ENCODE measurements at places on chromosomes 12 and 14. TPM values are rescaled to one million over a fixed set of nuclear protein-coding genes. Genes with fewer than 3 reads are reported as not detected.

The SLC7A8 gene
- polyA plus RNA-seq: not detected

The COCH gene
- polyA plus RNA-seq: 3.7 TPM

The SIRT4 gene
- 0.48 TPM for polyA plus RNA-seq

The ANG gene
- polyA plus RNA-seq: 1.9 TPM

The KRT6B gene
- not detected for polyA plus RNA-seq

The CFAP54 gene
- polyA plus RNA-seq: 1.0 TPM

The PTPN6 gene
- polyA plus RNA-seq: 364 TPM

The SLC10A1 gene
- polyA plus RNA-seq: 0.15 TPM

The NTS gene
- polyA plus RNA-seq: not detected

The LRRC43 gene
- polyA plus RNA-seq: not detected

The C1S gene
- polyA plus RNA-seq: 0.21 TPM

The SERPINA12 gene
- not detected for polyA plus RNA-seq

GRCh38 chr12:43069768-43070221 is 480.2 kb upstream of the PRICKLE1 start:
- DNase-seq: peak; percentile 3

DNA sequence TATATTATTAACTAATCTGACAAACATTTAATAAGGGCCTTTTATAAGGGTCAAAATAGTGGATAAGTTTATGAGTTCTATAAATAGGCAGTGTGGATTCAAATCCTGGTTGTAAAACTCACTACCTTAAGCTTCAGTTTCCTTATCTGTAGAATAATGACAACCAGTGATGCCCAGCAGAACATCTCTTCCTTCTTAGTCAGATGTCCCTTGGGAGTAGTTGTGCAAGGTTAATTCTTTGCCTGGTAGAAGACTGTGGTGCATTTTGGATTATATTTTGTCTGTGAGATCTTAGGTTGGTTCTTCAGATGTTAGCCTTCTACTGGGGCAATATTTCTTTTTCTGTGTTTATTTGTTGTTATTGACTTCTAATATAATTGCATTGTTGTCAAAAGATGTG is 59.5 kb downstream of the ARID2 start:
- DNase-seq: no peak

DNA sequence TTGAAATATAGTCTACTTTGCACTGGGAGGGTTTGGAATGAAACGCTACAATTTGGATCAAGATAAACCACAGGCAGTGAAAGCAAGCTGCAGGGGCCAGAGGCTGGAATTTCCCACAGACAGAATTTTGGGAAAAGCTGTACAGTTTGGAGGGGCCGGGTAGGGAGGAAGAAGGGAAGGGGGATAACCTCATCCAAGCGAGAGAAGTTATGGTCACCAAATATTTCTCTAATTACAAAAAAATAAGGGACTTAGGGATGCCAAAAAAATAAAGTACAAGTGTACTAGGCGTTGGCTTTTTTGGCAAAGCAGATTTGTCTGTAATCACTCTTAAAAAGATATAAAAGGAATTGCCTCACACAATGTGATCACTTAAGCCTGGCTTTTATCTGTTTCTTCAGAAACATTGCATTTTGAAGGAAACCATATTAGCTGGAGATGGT is 31.2 kb upstream of the ADGRD1 start:
- DNase-seq: no peak

GRCh38 chr12:116532986-116533342 is 26.2 kb upstream of the MAP1LC3B2 start:
- DNase-seq: no peak

DNA sequence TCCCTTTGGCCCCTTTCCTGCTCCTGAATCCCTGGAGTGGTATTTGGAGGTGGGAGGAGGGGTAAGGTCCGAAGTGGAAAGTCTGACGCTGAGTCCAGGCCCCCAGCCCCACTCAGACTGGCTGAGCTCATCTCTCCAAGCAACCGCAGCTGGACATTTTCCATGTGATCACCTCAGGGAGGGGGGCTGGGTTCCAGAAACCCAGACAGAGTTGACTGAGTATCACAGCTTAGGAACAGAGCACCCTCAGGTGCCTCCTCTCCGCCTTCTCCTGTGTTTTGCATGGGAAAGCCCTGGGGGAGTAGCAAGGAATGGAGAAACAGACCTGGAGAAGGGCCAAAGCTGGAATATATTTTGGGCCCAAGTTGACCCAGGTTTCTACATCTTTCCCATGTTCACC is 8.0 kb upstream of the ITGA5 start:
- no peak for DNase-seq

GRCh38 chr14:92729634-92730358 is 18.6 kb downstream of the LGMN start:
- no peak for DNase-seq

DNA sequence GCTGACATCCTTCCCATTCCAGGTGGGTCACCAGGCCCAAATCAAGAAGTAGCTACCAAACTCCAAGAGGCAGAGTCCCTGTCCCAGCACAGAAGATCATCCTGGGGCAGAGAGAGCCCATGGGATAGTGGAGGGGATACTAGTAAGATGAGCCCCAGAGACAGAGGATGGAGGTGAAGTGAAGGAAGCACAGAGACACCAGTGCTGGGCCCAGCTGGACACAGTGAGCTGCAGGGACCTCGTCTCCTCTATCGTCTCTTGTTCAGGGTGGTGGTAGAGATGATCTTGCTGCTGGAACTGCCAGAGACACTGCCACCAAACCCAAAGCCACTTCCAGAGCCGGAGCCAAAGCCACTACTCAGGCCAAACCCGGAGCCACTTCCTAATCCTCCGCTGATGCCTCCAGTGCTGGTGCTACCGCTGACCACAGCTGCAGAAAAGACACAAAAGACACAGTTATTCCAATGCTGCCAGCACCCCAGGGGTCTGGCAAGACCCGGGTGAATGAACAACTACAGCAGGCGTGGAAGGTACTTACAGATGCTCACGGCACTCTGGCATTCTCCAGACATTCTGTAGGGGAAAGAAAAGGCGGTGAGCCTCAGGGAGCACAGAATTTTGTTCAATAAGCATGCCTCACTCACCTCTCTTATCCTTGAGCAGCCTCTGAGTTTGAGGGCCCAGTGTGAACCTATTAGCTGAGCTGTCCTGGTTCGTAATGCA is 6.9 kb downstream of the KRT4 start:
- no peak for DNase-seq

- DNase-seq: no peak
These were observed 35.3 kb upstream of the TMTC1 start for GRCh38 chr12:29818916-29819623.

DNA sequence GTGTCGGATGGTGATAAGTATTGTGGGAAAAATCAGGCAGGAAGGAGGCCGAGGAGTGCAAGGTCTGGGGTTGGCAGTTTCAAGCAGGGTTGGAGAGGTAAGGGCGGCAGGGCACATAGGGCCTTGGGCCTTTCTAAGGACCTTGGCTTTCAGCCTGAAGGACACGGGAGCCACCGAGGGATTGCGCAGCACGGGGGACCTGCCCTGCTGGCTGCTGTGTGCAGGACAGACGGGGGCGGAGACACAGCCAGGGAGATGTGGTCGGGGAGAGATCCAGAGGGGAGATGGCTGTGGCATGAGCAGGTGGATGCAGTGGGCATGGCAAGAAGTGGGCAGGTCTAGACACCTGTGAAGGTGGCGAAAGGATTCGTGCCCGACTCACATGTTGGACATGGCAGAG is 14.7 kb downstream of the OTUB2 start:
- DNase-seq: no peak

DNA sequence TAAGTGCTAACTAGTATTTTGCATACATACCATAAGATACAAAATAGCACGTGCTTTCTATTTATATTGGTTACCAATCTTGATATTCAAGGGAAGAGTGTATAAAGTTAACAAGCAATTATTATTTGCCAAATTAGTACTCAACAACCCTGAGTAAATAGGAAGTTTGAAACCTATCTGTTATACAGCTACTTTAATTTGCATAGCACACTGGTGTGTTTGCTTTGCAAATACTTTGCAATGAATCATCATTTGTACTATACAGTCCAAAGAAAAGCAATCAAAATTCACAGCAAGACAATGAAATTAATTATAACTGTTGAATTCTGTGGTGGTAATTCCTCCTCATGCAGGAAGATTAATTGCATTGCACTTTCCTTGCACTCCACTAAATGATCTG is 469.1 kb downstream of the PRKD1 start:
- no peak for DNase-seq

- no peak for DNase-seq
These were observed 44.6 kb downstream of the MLXIP start for GRCh38 chr12:122123051-122123760.

- DNase-seq: no peak
These were observed 117.3 kb upstream of the MYF6 start for GRCh38 chr12:80590085-80590484.

DNA sequence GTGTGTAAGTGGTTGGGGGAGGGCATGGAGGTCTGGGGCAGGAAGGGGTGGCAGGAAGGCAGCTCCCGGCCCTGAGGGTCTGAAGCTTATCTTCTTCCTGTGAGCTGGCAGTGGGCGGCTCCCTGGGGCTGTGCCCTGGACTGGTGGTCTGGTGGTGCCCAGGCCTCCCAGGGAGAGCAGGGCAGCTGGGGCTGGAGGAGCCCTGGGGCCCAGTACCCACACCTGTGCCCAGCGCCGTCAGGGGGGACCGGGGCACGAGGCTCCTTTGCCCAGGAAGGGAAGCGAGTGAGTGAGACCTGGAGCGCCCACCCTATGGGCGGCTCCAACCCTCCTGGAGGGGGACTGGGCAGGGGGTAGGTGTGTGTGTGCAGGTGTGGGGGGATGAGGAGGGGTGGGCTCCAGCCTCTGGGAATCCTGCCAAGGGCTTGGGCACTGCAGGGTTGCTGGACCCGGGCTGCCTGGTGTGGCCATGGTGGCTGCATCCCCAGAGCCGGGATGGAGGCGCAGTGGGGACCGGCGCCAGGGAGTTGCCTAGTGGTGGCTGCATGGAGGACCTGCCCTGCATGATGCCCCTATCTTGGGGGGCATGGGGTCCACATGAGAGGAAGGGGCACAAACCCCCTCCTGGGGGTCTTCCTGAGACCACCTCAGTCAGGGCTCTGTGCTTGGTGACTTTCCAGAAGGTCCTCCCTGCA is 353.6 kb downstream of the TMEM121 start:
- no peak for DNase-seq

DNA sequence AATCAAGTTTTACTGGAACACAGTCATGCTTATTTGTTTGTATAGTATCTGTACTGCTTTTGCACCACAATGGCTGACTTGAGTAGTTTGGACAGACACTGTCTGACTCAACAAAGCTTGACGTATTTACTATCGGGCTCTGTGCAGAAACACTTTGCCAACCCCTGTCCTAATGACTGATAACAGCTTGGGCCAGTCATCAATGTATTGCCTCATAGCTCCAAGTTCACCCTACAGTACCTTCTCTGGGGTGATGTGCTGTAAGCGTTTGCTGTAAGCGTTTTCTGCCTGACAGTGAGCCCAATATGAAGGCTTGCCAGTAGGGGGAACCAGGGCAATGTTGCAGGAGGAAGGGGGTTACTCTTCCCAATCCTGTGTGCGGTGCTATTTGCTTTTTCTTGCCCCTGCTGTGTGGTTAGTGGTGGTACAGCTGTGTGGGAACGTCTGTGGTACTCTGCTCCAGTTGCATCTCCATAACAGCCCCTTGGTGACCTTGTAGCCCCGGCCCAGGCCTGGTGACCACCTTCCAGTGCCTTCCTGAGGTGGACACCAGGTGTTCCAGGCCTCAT is 5.4 kb upstream of the CCDC177 start:
- DNase-seq: no peak

- no peak for DNase-seq
These were observed at the start of gene SVOP for GRCh38 chr12:109020796-109021380. SVOP (minus strand) TSS chr12:109021068; CDS start chr12:109020868, 200 bp downstream.

- no peak for DNase-seq
These were observed 52.2 kb downstream of the PHETA1 start for GRCh38 chr12:111316671-111317070.

DNA sequence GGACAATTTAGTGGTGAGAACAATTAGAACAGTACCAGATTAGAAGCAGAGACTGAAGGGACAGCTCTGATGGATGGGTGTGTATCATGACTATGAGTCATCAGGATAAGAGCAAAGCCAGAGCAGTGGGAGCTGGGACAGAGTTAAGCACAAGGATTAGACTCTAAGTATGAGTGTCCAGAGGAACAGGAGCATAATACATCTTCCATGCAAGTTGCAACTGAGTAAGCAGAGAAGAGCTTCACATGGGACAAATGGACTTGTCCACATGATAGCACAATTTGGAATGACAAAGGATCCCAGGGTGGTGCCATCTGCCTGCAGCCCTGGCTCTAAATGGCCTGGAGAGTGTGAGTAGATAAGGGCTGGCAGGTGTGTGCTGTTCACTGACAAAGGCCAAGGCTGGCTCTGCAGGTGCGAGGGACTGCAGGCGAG is 226.4 kb upstream of the CAND1 start:
- no peak for DNase-seq

- no peak for DNase-seq
These were observed 8.3 kb upstream of the SERPINA1 start for GRCh38 chr14:94396628-94397225.

GRCh38 chr14:50400461-50400860 is 3.8 kb upstream of the CDKL1 start:
- DNase-seq: no peak

GRCh38 chr12:41531147-41531829 is 343.2 kb downstream of the PDZRN4 start:
- DNase-seq: no peak
